HCT116 (cell line): ENCODE measurements at places on chromosomes 2 and 18. TPM values are rescaled to one million over a fixed set of nuclear protein-coding genes. Genes with fewer than 3 reads are reported as not detected.

GRCh38 chr2:37654932-37655841 is 16.3 kb downstream of the CDC42EP3 start:
- no peaks in the 10 kb centered on the region for H3K27me3 ChIP-seq
- peaks cover 21% of the 10 kb centered on the region for H3K4me1 ChIP-seq
- DNase-seq: no peak
- H3K4me3 ChIP-seq: no peak overlapping the region
- 0 out of 2 replicates have a peak overlapping the region, but pooled peaks have one; percentile 12 for H3K27ac ChIP-seq

DNA sequence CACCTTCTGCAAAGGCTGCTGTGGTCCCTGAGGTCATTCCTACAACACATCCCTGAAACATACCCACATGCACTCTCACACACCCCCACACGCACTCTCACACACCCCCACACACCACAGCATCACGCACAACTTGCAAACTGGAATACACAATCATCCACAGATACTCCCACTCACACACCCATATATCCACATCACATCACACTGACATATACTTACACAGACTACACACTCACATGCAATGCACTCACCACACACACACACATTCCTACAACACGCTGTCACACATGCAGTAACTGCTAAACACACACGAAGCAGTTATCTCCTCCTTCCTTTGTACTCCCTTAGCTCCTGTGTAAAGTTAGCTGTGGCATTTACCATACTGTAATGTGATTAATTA is 57.1 kb upstream of the PKDCC start:
- no peaks in the 10 kb centered on the region for H3K4me1 ChIP-seq
- no peak overlapping the region for H3K27ac ChIP-seq
- no peak overlapping the region for H3K4me3 ChIP-seq
- DNase-seq: no peak
- H3K36me3 ChIP-seq: no peaks in the 10 kb centered on the region

GRCh38 chr2:212284166-212284565 is 254.4 kb downstream of the ERBB4 start:
- no peak overlapping the region for H3K4me3 ChIP-seq
- H3K4me1 ChIP-seq: no peaks in the 10 kb centered on the region
- H3K27ac ChIP-seq: no peak overlapping the region
- no peaks in the 10 kb centered on the region for H3K27me3 ChIP-seq

- DNase-seq: peak; percentile 53
- H3K27ac ChIP-seq: no peak overlapping the region
- H3K27me3 ChIP-seq: no peaks in the 10 kb centered on the region
- H3K36me3 ChIP-seq: no peaks in the 10 kb centered on the region
- no peak overlapping the region for H3K4me3 ChIP-seq
Observed at GRCh38 chr2:189347540-189347939, 93.7 kb upstream of the WDR75 start.

DNA sequence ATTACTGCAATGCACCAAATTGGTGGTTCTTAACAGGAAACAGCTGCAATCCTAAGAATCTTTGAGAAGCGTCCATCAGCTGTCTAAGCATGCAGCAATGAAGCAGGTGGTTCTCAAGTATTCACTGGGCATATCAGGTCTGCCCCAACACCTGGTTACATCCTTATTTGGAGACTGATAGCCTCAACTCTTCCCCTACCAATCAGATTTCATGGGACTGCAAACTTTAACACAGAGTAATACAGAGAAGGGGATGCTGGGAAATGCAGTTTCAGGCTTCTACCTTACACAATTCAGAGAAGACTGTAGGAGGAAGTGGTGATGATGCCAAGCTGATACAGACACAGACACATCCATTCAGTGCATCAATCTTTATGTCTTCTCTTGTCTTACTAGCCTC is 240.5 kb downstream of the BCL2 start:
- H3K36me3 ChIP-seq: no peaks in the 10 kb centered on the region
- no peak overlapping the region for H3K27ac ChIP-seq
- H3K4me1 ChIP-seq: peaks cover 10% of the 10 kb centered on the region
- H3K4me3 ChIP-seq: no peak overlapping the region

SKOR2 gene
- not detected for total RNA-seq
